ENCODE measurements at places on chromosomes 5 and 9. TPM values are rescaled to one million over a fixed set of nuclear protein-coding genes. Genes with fewer than 3 reads are reported as not detected.

The FCN2 gene
- total RNA-seq = not detected

DNA sequence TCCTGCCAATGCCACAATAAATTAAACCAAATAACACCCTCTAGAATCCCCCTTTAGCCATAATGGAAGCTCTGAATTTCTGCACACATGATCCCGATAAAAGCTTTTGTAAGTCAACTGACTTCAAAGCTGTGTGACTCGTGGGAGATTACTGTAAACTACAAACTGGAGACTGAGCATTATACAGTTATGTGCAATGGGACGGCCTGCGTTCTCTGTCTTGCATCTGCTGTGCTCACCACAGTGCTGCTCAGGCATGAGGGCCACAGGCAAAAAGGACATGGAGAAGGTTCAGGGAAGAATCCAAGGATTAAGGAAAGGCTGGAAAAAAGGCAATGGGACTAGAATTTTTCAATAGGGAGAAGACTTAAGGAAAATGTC, 184.2 kb downstream of the FANCC start:
- DNase-seq = no peak

GRCh38 chr5:65903581-65903980, 22.8 kb upstream of the ERBIN start:
- no peak for DNase-seq

DNA sequence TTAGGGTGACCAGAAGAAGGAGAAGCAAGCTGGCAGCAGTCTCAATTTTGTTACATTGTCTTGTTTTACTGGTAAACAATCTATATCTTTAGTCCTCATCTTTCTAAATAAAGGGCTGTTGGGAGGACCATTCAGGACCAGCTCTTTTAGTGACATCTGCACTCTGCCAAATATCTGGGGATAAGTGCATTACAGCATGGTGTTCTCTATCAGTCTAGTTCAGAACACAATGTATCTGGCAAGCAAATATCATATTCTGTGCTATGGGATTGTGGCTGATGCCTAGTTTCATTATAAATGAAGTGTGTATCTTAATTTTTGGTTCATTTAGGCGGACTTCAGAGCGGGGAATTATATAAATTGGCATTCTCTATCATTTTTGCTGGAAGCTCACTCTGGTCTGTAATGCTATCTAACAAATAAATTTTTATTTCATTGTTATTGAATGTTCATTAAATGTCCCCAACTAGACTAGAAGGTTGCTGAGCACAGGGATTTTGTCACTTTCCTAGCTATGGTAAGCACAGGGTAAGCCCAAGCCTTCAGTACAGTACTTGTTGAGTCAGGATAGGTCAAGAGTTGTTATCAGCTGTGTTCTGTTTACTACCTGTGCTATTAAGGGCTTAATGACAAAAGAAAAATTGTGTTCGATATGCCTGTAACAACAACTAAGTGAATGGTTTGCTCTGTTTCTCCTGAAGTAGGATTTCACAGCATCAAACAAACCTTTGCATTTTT, 11.9 kb downstream of the WDR31 start:
- no peak for DNase-seq

GRCh38 chr9:83986195-83986594, 5.6 kb downstream of the RMI1 start:
- no peak for DNase-seq

DNA sequence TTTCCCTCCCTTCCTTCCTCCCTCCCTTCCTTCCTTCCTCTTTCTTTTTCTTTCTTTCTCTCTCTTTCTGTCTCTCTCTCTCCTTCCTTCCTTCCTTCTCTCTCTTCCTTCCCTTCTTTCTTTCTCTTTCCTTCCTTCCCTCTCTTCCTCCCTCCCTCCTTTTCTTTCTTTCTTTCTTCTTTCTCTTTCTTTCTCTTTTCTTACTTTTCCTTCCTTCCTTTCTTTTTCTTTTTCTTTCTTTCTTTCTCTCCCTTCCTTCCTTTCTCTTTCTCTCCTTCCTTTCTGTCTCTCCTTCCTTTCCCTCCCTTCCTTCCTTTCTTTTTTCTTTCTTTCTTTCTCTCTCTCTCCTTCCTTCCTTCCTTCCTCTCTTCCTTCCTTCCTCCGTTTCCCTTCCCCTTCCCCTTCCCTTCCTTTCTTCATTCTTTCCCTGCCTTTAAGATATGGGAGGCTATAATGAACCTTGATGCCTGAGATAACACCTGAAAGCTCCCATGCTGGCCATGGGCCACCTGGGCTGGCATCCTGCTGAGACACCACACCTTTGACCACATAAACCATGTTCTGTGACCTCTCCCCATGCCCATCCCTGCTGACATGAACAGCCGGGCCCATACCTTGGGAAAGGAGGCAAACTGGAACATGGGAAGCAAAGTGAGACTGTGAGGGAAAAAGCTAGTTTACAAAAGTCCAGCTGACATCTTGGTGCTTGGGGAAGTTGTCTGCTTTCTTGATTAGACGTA, 197.8 kb upstream of the ZNF618 start:
- DNase-seq = no peak

The SVEP1 gene
- not detected for total RNA-seq

DNA sequence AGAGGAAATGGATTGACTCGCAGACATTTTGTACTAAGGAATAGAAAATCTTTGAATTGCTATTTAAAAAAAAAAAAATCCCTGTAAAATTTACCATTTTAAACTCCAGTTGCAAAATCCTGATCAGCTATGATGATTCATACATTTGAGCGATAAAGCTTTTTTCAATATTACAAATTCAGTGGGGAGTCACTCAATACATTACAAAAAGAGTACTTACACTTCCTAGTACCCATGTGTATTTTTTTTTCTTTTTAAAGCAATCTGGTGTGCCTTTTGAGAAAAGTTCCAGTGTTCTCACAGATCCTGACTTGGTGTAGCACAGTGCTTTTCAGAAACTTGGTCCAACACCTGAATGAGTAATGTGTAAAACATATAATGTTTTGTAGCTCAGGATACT, 54.3 kb downstream of the PIK3R1 start:
- DNase-seq = no peak

DNA sequence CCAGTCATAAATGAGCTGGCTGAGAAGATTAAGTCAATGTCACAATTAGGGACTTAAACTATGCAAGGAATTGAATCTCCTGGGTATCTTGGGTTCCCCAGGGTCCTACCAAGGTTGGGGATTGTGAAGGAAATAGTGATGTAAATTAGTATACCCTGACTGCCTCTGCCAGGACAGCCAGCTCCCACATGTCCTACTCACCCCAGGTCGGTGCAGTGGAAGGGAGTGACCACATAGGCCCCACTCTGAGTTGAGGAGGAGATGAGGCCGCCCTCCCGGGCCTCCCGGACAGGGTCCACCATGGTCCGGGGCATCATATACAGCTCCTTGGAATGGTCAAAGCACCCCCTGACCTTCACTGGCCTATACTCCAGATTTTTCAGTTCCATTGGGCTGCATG, 2.7 kb downstream of the SURF1 start:
- no peak for DNase-seq

- no peak for DNase-seq
Observed at GRCh38 chr5:61162832-61163567, 732 bp upstream of the SMIM15 start.

DNA sequence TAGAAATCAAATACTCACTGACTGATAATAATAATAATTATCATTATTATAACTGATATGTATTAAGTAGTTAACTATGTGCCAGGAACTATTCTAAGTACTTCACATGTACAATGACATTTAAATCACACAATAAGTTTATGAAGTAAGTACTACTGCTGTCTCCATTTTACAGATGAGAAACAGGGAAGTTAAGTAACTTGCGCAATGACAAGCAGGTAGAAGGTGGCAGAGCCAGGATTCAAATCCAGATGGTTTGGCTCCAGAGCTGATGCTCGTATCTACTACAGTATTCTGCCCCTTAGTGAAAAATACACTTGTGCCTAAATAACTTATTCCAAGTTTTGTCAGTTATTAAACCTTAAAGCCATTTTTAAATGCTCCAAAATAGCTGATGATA, 217.3 kb downstream of the FBXL17 start:
- no peak for DNase-seq

GRCh38 chr9:87512311-87512710, 14.6 kb downstream of the DAPK1 start:
- DNase-seq = no peak

GRCh38 chr5:100777680-100778300, 125.3 kb downstream of the ST8SIA4 start:
- DNase-seq = no peak

The LCP2 gene
- 419 TPM for total RNA-seq

GRCh38 chr5:56183506-56183905, 49.6 kb downstream of the ANKRD55 start:
- DNase-seq = no peak

The GLRA1 gene
- not detected for total RNA-seq

DNA sequence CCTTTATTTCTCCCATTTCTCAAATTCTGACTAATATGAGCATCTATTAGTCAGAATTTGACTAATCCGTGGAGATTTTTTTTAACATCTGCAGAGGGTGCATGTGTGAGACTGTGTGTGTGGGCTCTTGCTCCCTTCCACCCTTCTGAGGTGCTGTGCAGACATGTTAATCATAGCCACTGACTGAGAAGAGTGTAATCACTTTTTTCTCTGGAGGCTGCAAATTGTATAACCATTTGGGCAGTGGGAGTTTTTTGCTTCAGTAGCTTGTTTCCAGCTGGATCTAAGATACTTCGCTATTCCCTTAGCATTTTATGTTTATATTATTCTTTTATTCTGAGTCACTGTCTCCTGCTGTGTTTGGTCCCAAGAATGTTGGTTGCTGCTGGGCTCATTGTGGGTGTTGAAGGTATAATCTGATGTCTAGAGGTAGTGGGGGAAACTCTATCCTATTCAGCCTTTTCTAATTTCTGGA, 66.2 kb downstream of the ARHGEF28 start:
- no peak for DNase-seq

DNA sequence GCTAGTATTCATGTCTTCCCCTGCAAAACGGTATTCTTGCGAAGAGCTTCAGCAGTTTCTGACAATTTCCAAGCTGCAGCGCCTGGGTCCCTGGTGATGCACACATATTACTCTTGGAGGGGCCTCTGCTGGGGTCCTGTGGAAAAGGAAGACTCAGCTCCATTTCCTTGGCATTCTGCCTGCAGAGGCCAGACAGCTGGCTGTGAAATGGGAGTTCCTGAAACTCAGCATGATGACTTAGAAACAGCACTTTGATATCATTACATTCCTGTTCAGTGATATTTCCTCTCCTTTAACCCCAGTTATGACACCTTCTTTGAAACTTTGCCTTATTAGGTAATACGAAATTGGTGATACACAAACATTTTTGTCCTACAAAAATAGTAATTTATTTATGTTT, 98.5 kb downstream of the APBA1 start:
- DNase-seq = no peak

DNA sequence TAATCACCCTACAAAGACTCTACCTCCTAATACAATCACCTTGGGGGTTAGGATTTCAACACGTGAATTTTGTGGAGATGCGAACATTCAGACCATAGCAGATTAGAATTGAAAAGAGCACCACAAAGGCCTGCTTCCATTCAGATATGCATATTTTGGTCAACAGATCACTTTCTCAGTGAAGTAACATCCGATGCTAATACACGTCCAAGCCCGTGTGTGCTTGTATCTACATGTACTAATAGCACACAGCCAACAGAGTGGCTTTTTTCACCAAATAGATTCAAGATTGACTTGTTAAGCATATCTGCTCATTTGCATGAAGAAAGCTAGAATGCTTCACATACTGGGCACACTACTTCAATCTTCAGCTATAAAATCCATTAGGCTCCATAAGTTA, 35.6 kb upstream of the SSBP2 start:
- DNase-seq = no peak

The PCDHGB2 gene
- 0.12 TPM for total RNA-seq

DNA sequence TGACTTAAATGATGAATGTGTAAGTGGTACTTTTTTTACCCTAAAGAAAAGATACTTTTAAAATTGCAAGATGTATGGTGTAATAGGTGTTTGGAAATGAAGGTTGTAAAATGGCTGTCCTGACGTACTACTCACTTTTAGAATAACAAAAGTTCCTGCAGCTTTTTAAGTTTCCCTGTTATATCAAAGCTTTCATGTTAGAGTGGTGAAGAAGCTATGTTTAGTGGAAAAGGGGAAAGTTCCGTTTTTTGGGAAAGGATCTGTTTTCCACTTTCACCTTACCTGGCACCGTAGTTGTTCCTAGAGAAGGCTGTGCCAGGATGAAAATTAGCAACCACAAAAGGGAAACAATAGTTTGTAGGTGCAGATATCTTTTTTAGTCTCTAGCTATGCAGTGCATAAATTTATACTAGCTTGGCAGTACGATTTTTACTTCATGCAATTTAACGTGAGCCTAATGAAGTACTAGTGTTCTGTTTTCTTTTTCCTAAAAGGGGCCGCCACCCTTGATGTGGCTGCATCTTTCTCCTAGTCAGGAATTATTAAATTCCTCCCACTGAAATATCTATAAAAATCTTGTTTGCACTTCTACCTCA, 1.3 kb downstream of the TNPO1 start:
- DNase-seq = no peak

The SPINK4 gene
- not detected for total RNA-seq

Measured in activated CD8-positive, alpha-beta memory T cell treated with anti-CD3 and anti-CD28 coated beads, Interleukin-2, amount 10 ng/mL, durations not matched to agents 7 days and 5 days (primary cell).